SJCRH30 (cell line): ENCODE measurements at places on chromosomes 4 and X. TPM values are rescaled to one million over a fixed set of nuclear protein-coding genes. Genes with fewer than 3 reads are reported as not detected.

MTMR8 gene
- not detected in 2 replicates for total RNA-seq

MAGEC2 gene
- total RNA-seq: 2.2 and 2.3 TPM in 2 replicates

RPA4 gene
- 0.38 and 1.0 TPM in 2 replicates for total RNA-seq

PLXNB3 gene
- 2.0 and 3.7 TPM in 2 replicates for total RNA-seq

FAM114A1 gene
- total RNA-seq: 53.3 and 55.9 TPM in 2 replicates

NR3C2 gene
- total RNA-seq: 0.28 and 0.63 TPM in 2 replicates

CENPVL1 gene
- total RNA-seq: not detected in 2 replicates

PPP4R3C gene
- total RNA-seq: not detected in 2 replicates

NPY2R gene
- not detected in 2 replicates for total RNA-seq
